ENCODE measurements at places on chromosomes 6 and 20.

- DNase-seq, result no peak
These were observed 40.7 kb downstream of the TP53INP2 start for GRCh38 chr20:34744847-34745246.

- no peak for DNase-seq
These were observed 46.6 kb downstream of the UBR2 start for GRCh38 chr6:42610416-42610815.

DNA sequence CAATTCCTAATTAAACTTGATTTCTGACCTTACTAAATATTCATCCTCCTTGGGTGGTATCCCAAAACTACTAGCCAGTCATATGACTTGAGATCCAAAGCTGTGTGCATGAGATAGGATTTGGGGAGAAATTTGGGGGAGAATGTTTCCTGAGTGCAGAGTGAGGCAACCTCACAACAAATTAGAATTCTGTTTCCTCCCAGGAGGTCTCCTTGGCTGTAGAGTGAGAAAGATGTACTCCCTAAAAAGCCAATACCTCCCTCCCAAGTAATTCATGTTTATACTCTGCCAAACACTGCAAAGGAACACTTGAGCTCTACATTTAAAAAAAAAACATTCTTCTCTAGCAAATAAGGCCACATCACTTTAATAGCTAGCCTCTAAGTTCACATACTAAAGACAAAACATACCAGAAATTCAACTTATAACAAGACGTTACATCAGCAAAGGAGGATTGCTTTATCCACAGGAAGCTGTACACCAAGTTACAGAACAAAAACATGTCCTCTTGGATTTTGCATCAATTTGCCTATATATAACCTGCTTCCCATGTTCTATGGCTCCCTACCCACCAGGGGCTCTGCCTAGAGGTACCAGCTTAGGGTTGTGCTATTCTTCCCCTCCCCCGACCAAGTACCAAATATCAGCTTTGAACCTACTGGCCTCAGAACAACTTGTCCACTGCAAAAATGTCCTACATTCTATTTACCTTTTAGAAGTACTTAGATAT, 15.4 kb upstream of the TMEM30A start:
- no peak for DNase-seq

DNA sequence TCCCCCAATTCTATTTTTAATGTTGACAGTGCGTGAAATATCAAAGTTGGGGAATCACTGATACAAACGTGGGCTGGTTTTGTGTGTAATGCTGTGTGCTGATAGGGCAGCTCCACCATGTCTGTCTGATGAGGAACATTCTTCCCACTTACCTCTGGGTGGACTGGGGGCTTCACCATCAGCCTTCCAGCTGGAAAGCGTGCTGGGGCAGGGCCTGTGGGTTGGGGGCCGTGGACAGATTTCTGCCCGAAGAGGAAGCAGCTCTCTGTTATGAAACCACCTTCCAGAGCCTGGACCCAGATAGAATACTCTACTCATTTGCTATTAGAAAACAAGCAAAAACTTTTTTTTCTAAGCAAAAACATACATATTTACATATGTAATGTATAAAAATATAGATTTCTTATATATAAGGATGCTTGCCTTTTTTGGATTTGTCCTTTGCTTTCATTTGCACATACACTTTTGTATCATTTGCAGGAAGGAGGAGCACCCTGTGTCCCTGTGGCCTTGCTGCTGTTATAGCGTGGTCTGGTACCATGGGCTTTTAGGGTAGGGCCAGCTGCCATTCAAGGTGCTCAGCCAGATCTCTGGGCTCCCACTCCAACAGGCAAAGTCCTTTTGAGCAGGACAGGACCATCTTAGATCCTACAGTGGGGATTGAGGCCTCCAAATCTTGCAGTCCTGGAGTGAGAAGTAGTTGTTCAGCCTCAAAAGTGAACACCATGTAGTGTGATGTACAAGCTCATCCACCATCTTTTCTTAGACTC, 48.1 kb downstream of the DUSP22 start:
- DNase-seq, result no peak

GRCh38 chr6:67131827-67132226, 1424.8 kb upstream of the EYS start:
- DNase-seq, result no peak

DNA sequence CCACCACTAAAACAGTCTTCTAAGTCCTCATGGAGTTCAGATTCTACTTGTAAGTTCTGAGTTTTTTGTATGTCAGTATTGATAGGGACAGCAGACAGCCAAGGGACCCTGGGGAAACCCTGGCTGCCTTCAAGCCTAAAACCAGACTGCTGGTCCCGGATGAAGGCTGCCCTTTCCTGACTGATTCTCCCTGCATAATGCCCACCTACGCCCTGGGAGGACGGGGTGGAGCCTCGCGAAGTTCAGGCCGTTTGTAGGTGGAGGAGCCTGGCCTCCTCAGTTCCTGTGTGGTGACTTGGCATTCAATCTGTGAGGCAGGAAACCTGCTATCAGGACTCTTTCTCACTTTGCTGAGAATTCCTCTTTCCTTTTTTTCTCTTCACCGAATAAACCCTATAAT, 120.3 kb upstream of the LGSN start:
- DNase-seq, result no peak

DNA sequence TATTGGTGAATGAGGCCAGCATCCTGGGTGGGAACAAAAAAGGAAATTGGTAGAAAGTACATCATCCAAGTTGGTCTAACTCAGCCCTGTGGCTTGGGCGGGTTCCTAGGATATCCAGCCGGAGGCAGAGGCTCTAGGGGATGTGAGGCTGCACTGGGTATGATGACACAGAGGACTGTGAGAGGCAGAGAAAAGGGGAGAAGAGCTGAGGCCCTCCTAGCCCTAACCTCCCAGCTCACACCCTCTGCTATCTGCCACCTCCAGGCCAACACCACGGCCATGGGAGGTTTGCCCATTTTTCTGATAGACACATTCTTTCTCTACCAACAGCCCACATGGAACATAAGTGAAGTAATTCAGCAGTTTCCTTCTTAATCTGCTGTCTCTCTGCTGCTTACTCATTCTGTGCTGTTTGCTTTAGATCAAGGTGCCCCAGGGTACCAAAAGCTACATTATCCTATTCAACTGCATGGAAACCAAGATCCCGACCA, 284.4 kb downstream of the ESR1 start:
- no peak for DNase-seq

GRCh38 chr6:163712981-163713380, 298.5 kb downstream of the QKI start:
- DNase-seq, result no peak

GRCh38 chr6:33761922-33762629, 15.4 kb upstream of the IP6K3 start:
- peak; percentile 70 for DNase-seq

- no peak for DNase-seq
These were observed 103.4 kb upstream of the RALGAPA2 start for GRCh38 chr20:20815711-20816455.

DNA sequence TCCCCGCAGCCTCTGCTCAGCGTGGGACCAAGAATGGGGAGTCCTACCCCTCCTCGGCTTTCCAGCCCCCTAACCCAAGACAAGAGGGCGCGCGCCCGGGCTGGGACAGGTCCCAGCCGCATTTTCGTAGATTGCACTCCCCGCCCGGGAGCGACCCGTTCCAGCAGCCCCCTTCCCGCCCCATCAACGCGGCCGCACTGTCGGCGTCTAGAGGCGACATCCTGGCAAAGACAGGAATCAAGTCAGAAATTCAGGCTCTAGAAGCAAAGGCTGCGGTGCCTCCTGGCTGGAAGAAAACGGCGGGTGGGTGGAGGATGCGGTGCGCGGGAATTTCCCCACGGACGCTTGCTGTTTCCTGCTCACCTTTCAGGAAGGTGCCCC, 957 bp downstream of the PROKR2 start:
- no peak for DNase-seq

GRCh38 chr6:11224252-11224965, 8.1 kb downstream of the NEDD9 start:
- peak; percentile 20 for DNase-seq

- DNase-seq, result no peak
These were observed 107.3 kb downstream of the PRND start for GRCh38 chr20:4828830-4829513.

DNA sequence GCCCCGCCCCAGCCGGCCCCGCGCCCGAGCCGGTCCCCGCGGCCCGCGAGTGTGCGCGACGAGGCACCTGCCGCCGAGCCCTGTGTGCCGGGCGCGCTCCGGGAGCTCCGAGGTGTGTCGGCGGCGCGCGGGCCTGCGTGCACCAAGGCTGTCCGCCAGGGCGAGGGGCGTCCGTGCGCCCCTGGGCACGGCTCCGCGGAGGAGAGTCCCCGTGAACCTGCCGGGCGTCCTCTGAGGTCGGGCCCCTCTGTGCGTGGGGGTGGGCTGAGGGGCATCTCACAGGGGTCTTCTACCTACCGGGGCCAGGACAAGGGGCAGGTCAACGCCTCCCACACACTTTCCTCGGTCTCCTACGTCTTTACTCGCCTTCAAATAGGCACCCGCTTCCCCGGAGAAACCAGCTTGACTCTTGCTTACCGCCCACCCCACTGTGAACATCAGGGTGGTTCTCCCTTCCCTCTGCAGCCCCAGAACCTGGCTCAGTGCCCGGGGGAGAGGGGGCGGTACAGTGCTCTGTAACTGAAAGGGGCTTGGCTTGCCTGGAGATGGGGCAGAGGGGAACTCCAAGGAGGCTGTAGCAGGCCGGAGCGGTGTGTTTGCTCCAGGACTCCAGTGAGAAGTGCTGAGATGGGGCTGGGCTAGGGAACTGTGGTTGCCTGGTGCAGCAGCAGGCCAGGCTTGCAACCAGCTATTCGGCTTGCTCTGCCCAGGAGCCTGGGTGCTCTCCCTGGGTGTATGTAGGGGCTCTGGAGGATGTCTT, at the start of gene SAMD10:
Gene SAMD10 (minus strand): TSS at position 86 of the 760 bp plus-strand sequence. CDS start 175 bp downstream, outside the sequence.
- DNase-seq, result peak; percentile 65

DNA sequence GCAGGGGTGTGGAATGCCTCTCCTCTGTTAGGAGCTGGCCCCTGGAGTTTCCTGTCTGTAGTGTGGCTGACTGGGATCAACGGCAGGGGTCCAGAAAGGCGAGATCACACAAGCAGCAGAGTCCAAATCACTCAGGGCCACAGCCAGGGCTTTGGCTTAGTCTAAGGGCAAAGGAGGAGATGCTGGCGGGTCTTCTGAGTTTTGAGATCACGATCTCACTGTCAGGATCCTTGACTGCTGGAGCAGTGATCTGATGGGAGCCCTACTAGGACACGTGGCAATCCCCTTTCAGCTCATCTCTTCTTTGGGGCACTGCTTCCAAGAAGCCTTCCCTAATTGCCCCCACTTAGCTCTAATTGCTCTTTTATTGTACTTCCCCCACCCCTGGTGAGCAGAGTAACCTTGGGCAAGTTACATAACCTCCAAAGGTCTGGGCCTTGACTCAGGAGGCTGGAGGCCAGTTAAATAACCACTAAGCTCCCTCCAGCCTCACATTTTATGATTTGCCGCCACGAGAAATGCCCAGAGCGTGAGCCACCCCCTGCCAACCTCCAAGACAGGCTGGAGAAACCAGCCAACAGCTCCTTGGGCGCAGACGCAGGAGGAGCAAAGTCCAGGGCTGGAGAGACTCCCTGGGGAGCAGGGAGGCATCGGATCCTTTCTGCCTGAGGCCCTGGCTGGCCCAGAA, 12.0 kb downstream of the KCNK5 start:
- DNase-seq, result no peak

DNA sequence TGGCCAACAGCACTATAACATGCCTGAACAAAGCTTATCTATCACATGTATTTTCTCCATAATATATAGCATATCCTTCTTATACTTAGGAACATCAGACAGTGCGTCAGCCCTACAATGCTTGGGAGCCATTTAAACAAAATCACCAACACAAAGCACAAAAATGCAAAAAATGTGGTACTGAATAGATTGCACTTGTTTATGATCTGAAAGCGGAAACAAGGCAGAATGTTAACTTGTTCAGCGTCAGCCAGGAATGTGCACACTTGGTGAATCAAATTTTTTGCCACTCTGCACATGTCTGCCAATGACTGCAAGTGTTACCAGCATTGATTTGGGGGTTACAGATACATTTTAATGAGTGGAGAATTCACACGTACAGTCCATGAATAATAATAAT, 14.8 kb downstream of the SLC35A1 start:
- no peak for DNase-seq

GRCh38 chr6:134464690-134465411, 146.9 kb upstream of the SGK1 start:
- peak; percentile 68 for DNase-seq

GRCh38 chr6:84019842-84020211, 13.7 kb upstream of the MRAP2 start:
- DNase-seq, result no peak

GRCh38 chr6:96653181-96653580, 90.3 kb downstream of the FHL5 start:
- DNase-seq, result no peak

GRCh38 chr6:8819446-8819845, 384.1 kb upstream of the SLC35B3 start:
- no peak for DNase-seq

DNA sequence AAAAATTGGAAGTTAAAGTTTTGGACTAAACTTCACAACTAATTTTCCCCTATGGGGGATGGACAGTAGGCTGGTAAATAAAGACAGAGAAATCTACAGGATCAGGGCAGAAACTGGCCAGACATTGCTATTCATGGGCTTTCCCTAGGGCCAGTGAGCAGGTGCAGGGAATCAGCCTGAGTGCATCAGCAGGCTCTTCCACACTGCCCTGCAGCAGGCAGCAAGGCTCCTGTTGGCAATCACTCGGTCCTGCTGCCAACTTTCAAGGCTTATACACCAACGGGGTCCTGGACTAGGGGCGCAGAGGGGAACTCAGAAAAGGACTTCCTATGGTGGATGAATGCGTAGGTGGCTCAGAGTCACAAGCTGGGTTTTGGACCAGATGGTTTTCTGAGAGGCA, 59.8 kb upstream of the NHSL1 start:
- DNase-seq, result no peak

DNA sequence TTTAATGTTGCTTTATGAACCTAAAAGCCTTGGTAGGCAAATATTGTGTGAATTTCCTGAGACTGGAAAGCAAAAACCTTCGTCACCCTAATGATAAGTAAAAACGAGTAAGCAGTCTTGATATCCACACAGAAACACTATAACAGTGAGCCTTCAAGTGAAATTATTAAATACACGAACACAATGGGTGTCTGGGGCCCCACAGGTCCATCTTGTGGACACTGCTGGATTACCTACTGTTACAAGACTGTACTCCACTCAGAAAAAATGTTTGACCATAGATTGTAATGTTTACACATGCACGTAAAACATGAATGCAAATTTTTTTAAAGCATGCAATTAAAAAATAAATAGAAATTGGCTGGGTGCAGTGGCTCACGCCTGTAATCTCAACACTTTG, 466.9 kb downstream of the CD83 start:
- DNase-seq, result peak; percentile 6

All from HTR-8/SVneo (cell line).